ENCODE measurements at places on chromosomes 6 and 20. TPM values are rescaled to one million over a fixed set of nuclear protein-coding genes. Genes with fewer than 3 reads are reported as not detected.
A peak's percentile ranks its signal among the peaks of the same experiment; 100 is the strongest.

GRCh38 chr6:29935273-29935955, 6.9 kb upstream of the HLA-A start:
- DNase-seq: no peak

GRCh38 chr6:125983246-125983945, 2.9 kb upstream of the TRMT11 start:
- no peak for DNase-seq

GRCh38 chr6:17081273-17081672, 20.6 kb upstream of the STMND1 start:
- no peak for DNase-seq

DNA sequence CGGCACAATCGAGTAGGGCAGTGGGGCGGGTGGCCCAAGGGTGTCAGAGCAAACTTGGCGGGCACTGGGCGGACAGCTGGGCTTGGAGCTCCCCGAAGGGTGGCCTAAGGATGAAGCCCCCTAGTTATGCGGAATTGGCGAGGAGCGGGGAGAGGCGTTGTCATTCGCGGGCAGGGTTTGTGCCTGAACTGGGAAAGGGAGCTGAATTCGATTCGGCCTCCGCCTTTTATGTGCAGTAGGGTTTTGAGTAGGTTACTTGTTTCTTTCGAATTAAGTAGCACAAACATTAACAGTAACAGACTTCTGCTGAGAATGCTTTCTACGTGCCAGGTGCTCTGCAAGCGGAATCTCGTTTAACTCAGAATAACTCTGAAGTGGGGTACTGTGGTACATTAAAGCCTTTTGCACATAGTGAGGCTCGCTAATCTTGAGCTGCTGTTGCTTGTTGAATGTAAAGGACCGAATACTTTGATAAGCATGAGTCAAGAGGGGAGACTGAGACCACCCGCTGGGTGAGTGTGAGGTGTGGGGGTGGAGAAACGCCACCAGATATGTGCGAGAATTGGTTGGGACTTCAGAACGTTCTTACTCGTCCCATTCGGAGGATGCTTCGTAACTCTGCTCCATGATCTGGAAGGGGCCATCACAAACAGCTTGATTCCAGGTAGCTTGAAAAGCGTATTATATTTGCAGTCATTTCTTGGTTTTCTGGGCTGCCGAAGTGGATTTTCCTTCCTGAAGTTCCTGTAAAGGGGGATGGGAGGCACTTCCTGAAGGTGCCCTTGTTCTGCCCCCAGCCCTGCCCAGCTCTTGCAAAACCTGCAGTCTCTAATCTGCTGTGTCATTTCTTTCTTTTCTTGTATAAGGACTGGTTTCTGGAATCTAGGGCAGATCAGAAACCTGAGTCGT, 833 bp downstream of the RAB5IF start:
- DNase-seq: no peak

- no peak for DNase-seq
These were observed 282.2 kb downstream of the PTPRK start for GRCh38 chr6:128238225-128238624.

GRCh38 chr6:161139304-161139765, 134.5 kb downstream of the AGPAT4 start:
- no peak for DNase-seq

DNA sequence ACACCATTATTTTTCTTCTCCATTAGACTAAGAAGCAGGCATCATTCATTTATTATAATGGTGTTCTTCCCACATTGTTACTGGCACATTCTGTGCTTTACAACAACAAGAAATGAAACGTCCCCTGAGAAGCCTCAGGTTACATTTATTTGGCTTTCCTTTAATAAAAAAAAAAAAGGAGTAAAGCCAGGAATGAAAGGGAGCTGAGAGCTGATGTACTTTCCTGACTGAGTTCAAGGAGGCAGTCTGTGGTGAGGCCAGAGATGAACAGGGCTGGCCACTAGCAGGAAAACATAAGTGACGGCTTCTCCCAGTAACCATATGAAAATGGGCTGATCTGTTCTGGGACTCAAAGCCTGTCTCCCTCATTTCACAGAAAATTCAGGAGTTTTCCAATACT, 742.1 kb downstream of the MAFB start:
- no peak for DNase-seq

DNA sequence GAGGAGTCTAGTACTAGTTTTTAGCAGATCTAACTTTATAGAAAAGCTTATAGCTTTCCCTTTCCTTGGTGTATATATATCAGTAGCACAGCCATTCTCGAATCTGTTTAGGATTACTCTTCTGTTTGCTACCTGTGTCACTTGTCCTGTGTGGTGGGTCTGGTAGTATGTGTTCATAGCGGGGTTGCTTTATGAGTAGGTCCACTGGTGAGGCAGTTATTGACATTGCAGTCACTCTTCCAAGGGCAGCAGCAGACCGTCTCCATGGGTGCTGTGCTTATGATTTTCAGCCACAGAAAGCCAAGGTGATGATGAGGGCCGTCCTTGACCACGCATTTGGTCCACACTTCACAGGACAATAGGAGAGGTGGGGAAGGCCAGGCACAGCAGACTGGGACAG, 171.5 kb downstream of the CDKAL1 start:
- DNase-seq: no peak

- no peak for DNase-seq
These were observed 424.6 kb upstream of the PTCHD4 start for GRCh38 chr6:48535582-48536009.

GRCh38 chr6:4977468-4977867, 26.4 kb downstream of the RPP40 start:
- DNase-seq: no peak

- DNase-seq: no peak
These were observed 11.1 kb upstream of the SERINC1 start for GRCh38 chr6:122482750-122483080.

GRCh38 chr20:57263801-57264792, 2.3 kb downstream of the BMP7 start:
- no peak for DNase-seq

DNA sequence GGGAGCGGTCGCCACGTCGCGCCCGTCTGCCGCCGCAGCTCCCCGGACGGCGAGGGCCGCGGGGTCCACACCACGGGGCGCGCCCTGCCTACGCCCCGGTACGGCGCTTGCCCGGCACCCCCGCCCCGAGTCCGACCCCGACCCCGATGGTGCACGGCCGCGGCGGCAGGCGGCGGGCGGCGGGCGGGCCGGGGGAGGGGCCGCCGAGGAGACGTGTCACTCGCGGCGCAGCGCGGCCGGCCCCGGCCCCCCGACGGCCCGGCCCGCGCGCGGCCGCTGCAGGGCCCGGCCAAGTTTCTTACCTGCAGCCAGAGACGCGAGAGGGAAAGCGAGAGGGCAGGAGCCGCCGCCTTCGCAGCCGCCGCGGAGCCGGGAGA, 328 bp downstream of the RRBP1 start:
- DNase-seq: no peak

- DNase-seq: no peak
These were observed 28.4 kb downstream of the WRNIP1 start for GRCh38 chr6:2793534-2794151.

DNA sequence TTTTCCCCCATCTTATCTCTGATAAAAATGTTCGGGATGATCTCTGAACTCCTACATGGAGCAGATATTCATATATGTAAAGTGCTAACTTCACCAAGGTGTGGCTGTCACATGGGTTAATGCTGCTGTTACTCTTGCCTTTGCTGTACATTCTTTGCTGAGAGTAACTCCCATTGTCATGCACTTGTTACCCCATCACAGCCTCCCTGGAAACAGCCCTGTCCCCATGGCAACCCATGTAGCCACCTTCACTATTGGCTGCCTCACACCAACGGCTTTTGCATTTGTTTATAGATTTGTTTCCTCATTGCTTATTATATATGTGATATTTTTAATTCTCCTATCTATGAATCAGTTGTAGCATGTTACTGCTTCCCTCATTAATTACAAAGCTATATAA, 17.3 kb upstream of the IBTK start:
- no peak for DNase-seq

- DNase-seq: no peak
These were observed 26.4 kb downstream of the GDAP1L1 start for GRCh38 chr20:44273231-44274215.

GRCh38 chr20:25739615-25740320, 43.1 kb upstream of the ZNF337 start:
- DNase-seq: no peak

- peak; percentile 89 for DNase-seq
These were observed 8.7 kb upstream of the AP5S1 start for GRCh38 chr20:3811467-3812258.

GRCh38 chr20:33407251-33407650, 5.9 kb upstream of the CDK5RAP1 start:
- no peak for DNase-seq

- DNase-seq: no peak
These were observed 4.2 kb downstream of the TNFAIP3 start for GRCh38 chr6:137871291-137871690.

- DNase-seq: no peak
These were observed 34.3 kb downstream of the KCNB1 start for GRCh38 chr20:49447946-49448809.

DNA sequence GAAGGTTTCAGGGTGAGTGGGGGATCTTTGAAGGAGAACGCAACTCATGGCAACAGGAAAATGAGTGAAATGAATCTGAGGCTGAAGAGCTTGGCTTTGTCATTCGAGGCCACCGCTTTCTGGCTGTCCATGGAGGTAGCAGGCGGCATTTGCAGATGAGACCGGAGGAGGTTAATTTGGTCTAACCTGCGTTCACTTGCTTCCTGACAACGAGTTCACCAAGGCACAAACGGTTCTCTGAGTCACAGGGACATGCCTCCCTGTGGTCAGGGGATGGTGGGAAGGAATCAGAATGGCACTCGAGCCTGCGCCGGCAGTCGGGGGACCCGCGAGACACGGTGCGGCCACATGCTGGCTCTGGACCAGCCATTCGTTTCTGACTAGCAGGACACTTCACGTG, 75.0 kb downstream of the IRF4 start:
- no peak for DNase-seq

DNA sequence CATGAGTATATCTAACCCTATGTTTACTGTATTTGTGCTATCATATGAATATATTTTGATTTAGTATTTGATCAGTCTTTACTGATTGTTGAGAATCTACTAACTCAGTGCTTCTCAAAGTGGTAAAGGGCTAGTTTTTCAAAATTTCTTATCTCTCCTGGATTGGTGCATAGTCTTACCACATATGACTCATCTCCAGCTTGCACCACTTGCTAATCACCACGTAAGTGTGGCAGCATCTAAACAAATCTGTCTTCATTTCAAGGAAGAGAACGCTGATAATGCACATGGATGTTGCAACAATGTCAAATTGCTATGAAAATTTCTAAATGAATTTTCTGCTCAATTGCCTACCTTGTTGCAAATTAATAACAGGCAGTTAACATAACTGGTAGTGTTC, 299.5 kb downstream of the PAX1 start:
- no peak for DNase-seq

GRCh38 chr20:33463332-33464101, 20.0 kb upstream of the SNTA1 start:
- no peak for DNase-seq

DNA sequence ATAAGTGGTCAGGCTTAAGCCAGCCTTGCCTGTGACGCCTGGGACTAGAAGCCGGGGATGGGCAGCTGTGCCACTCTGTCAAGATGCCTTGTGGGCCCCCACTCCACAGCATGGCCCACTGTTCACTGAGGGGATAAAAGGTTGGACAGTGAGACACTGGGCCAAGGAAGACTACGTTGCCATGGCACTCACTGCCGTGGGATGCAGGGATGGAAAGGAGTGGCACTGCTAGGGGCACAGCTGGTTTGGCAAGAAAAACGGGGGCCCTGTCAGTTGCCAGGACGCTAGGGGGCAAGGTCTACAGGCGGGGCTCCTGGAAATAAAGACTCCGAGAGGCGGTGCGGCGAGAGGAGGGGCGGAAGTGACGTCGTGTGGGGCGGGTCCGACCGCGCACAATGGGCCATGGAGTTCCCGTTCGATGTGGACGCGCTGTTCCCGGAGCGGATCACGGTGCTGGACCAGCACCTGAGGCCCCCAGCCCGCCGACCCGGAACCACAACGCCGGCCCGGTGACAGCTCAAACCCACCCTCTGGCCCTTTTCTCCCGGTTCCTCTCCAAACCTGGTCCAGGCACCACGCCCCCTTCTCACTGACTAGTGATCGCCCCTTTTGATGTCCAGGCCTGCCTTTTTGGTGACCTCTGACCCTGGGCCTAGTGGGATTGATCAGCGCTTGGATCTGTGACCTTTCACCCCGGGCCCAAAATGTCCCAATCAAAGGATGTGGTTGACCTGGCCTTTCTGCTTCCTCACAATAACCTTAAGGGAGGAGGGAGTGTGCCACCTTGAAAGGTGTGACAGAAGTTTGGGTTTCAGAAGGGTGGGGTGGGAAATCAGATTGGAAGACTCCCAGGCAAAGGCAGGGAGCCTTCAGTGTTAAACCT, at the start of gene ATAT1:
TSS of gene ATAT1 (plus strand) at position 391 of the 883 bp plus-strand sequence.
- peak; percentile 79 for DNase-seq

- DNase-seq: no peak
These were observed 3.9 kb downstream of the RAB44 start for GRCh38 chr6:36701401-36701991.

- DNase-seq: no peak
These were observed 42.6 kb upstream of the CNR1 start for GRCh38 chr6:88208726-88209125.

- no peak for DNase-seq
These were observed 6.0 kb upstream of the DNAAF9 start for GRCh38 chr20:3413393-3413889.

DNA sequence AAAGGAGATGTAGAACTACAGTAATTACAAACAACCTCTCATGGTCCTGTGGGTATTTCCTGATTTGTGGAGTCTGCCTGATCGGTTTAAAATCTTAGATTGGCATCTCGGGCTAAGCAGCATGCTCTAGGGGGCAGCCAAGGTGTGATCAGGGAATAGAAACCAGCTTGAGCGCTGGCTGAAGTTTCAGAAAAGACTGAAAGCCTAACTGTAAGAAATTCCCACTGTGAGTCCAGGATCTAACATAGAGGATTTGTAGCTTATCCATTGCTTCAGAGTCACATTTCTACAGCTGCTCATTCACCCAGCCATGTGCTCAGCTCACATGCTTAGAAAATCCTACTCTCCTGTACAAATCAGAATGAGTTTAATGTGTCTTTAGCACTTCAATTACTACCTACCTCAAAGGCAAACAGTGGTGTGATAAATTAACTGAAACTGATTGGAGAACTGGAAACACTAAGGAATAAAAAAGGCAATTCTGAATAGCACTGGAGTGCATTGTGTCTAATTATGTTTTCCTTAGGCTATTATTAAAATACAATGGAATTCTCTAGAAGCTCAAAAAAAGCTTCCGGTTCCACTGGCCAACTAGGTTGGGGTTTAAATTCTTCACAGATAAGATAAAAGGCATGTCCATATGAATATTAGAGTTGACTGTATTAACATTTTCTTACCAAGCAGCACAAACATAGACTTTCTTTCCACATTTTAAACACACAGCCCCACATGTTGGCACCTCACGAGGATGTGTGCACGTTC, 73.8 kb upstream of the MPC1 start:
- peak; percentile 48 for DNase-seq

TENT5A gene
- polyA plus RNA-seq: 4.5 TPM

MTFR2 gene
- 4.9 TPM for polyA plus RNA-seq

BCAS4 gene
- 5.1 TPM for polyA plus RNA-seq

MATN4 gene
- 0.25 TPM for polyA plus RNA-seq

GPR6 gene
- polyA plus RNA-seq: not detected

PRL gene
- polyA plus RNA-seq: 0.10 TPM

KCNK16 gene
- polyA plus RNA-seq: not detected

WFDC13 gene
- polyA plus RNA-seq: not detected

GHRH gene
- polyA plus RNA-seq: not detected

CALHM6 gene
- polyA plus RNA-seq: 3.6 TPM
